ENCODE measurements at places on chromosomes 2 and 18.

DNA sequence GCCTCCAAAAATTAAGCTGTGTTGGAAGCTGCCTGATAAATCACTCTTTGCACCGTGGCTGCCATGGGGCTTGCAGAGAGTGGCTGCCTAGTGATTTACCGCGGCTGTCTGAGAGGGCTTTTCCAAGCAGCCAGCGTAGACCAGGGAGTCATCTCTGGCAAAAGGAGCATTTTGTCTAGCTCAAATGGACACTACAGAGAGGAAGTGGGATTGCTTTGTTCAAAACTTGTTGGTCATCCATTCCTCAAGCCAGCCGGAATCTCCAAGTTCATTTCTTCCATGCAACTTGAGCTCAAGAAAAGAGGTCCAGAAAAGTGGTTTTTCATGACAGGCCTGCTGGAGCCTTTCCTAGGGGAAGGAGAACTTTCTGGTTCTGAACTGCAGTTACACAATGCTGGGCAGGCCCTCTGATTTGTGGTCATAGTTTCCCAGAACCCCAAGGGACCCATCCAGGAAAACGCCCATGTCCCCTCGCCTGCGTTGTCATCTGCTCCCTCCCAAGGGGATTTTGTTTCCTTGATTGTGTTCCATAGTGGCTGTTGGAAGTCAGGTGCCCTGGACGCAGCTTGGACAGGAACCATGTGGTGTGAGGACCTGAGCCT is 108.1 kb downstream of the TRIB2 start:
- DNase-seq = no peak

- DNase-seq = peak; percentile 50
Measured at GRCh38 chr18:7566567-7567473, at the start of gene PTPRM. Gene PTPRM (plus strand): TSS chr18:7567316. CDS start chr18:7567819, 503 bp downstream.

DNA sequence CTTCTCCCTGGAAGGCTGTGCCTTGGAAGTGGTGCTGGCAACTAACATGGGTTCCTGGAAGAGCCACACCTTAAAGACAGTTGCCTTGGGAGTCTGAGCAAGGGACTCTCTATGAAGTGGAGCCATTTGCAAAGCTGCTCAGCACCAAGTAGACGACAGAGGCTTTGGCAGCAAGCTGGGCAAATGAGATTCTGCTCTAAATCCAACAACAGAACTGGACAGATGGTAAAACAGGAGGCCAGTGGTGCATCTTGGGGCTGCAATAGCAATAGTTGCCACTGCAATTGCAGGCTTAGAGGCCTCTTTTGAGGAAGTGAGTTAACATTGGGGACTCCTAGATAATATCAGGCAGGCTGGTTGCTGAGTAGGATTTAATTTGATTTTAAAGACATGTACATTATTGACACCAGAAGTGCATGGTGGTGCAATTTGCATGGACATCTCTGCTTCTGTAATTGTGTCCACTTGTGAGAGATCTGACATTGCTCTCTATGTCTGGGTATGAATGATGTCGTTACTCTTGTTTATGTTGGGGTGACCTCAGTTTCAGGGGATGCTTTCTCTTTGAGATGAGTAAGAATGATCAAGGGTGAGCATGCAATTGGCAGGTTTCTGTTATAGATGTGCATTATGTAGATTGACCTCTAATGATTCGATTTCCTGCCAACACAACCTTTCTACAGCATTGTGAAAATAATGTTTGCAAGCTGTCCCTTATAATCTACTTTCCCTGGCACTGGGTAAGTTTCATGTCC is 568.3 kb upstream of the MEX3C start:
- no peak for DNase-seq

DNA sequence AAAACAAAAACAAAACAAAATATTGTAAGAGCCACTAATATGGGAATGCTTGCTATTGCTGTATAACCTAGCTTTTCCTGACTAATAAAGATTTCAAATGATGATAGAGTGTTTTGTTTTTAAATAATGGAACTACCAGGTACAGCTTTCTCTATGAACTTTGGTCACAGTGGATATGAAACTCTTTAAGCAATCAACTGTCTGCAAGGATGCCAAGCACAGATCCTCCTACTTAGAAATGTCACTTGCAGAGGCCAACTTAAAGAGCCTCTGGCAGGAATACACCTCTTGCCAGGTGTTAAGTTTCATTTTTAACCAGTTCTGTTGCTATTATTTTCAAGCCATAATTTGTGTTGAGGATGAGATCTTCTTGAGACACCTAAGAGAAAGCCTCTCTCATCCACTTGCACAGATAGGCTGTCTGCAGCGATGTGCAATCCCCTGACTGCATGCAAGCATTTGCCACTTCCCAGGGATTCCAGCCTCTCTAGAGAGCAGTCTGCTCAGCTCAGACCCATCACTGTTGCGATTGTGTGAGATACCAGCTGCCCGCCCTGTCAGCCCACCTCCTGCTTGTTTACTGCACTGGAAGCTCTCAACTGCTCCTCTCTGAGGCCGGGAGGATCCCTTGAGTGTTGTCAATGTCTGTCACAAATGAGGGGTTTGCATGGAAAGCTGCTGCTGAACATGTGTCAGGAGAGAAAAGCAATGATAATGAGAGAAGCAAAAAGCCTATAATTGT is 86.1 kb upstream of the SCG2 start:
- no peak for DNase-seq

GRCh38 chr2:31170071-31170698 is 31.9 kb upstream of the GALNT14 start:
- DNase-seq = peak; percentile 47

- DNase-seq = no peak
Measured at GRCh38 chr2:37782155-37782673, 110.8 kb upstream of the CDC42EP3 start.

GRCh38 chr2:191218292-191218898 is 26.8 kb upstream of the MYO1B start:
- DNase-seq = peak; percentile 38

- DNase-seq = no peak
Measured at GRCh38 chr18:75248426-75249174, 38.0 kb downstream of the TSHZ1 start.

DNA sequence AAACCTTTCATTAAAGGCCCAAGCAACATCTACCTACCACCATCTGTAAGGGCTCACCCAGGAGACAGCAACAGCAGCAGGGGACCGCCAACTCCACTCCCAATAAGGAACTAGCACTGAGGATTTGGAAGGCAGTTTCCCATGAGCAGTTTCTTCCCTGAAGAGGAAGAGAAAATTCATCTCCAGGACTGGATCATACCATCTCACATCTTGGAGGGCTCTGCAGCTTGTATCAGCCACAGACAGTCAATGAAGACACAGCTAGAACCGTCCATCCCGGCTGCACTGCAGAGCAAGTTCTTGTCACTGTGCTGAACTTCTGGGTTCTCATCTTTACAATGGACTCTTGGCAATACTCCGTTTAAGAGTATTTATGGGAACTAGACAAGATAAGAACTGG is 2.8 kb upstream of the GYPC start:
- DNase-seq = no peak

- no peak for DNase-seq
Measured at GRCh38 chr2:217954971-217955740, 47.6 kb downstream of the TNS1 start.

DNA sequence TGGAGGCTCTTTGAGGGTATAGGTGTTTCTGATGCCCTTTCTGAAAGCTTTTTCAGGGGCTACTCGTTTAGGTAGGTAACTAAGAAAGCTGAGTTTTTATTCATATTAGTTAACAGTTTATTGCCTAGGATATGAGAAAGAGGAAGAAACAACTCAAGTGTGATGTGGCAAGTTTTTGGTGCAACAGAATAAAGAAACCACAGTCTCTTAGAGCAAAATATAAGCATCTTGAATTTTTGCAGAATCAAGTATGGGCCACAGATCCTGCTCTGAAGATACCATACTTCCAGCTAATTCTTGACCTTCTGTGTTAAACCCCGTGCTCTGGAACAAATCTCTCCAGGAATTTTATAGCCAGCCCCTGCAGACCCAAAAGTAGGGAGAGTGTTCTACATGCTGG is 147.7 kb upstream of the SLC1A4 start:
- no peak for DNase-seq

GRCh38 chr2:101151859-101152271 is 683 bp upstream of the TBC1D8 start:
- no peak for DNase-seq

DNA sequence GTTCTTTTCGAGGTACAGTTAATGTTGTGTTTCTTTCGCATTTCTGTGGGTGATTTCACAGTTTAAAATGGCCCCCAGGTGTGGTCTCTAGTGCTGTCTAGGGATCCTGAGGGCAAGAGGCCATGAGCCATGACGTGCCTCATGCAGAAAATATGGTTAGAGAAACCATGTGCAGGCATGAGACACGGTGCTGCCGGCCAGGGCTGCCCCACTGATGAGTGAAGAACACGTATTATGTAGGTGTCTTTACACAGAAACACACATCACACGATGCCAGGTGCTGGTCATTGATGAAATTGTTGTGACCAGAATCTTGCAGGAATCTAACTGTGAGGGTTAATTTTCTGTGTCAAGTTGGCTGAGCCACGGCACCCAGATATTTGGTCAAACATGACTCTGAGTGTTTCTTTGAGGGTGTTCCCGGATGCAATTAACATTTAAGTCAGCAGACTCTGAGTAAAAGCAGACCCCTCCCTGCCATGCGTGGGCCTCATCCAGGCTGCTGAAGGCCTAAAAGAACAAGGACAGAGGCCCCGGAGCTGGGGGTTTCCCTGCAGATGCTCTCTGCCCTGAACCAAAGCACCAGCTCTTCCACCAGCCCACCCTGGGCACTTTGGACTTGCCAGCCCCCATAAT is 463.0 kb upstream of the MYT1L start:
- DNase-seq = no peak

DNA sequence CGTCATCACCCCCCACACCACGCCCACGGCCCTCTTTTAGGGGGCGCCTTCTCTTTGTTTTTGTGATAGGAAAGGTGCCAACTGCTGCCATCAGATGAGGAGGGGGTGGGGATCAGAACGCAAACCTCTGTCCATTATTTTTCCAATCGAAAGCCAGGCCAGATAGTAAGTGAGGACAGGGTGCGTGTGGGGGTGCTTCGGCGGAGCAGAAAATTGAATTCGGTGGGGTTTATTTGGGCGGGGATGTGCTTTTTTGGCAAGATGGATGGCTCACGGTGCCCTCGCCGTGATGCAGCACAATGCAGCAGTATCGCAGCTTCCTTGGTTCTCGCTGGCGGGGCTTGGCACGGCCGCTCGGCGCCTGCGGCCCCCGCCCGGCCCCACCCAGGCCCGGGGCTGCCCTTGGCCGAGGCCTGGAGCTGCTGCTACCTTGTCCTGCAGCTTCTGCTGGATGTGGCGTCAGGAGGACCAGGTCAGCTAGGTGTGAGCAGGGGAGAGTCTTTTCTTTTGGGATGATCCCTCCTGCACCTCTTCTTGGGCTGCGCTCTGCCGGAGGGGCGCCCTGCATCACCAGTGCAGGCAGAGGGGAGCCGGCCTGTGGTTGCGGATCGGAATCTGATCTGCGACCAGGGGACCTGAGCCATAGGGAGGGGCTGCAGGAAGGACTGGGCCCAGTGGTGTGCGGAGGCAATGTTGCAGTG is 1.3 kb downstream of the SPTBN1 start:
- DNase-seq = no peak

DNA sequence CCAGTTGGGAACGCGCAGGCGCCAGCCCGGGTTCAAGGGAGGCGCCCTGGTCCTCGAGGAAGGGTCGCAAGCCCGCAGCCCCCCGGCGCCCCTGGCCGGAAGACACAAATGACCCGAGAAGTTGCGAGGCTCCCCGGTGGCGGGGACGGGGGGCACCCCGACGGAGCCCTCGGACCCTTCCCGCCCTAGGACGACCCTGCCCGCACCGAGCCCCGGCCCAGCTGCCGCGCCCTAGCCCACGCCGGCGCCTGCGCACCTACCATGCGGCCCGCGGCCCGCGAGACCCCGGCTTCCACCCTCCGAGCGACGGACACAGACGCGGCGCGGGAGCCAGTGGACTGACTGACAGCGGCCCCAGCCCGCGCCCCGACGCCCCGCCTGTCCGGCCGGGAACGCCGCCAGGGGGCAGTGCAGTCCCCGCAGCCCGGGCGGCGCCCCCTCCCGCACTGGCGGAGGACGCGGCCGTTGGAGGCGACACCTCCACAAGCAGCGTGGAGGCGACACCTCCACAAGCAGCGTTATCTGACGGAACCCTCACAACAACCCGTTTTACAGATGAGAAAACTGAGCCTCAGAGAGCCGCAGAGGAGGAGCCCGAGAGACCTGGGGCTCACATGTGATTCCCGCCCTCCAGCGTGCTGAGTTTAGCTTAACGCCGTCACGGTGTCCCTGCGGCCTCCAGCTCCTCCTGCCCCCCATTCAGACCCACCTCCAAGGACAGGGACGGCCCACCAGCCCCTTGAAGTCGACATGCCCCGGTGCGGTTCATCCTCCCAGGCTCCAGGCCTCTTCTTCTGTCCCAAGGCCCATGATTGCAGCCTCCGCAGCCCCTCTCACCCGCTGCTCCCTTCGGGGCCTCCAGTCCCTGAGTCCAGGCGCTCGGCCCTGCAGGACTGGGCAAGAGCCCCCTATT is at the start of gene NMUR1:
Gene NMUR1 (minus strand): TSS at position 347 of the 913 bp plus-strand sequence. CDS start 84 bp downstream, at position 263.
- peak; percentile 82 for DNase-seq

DNA sequence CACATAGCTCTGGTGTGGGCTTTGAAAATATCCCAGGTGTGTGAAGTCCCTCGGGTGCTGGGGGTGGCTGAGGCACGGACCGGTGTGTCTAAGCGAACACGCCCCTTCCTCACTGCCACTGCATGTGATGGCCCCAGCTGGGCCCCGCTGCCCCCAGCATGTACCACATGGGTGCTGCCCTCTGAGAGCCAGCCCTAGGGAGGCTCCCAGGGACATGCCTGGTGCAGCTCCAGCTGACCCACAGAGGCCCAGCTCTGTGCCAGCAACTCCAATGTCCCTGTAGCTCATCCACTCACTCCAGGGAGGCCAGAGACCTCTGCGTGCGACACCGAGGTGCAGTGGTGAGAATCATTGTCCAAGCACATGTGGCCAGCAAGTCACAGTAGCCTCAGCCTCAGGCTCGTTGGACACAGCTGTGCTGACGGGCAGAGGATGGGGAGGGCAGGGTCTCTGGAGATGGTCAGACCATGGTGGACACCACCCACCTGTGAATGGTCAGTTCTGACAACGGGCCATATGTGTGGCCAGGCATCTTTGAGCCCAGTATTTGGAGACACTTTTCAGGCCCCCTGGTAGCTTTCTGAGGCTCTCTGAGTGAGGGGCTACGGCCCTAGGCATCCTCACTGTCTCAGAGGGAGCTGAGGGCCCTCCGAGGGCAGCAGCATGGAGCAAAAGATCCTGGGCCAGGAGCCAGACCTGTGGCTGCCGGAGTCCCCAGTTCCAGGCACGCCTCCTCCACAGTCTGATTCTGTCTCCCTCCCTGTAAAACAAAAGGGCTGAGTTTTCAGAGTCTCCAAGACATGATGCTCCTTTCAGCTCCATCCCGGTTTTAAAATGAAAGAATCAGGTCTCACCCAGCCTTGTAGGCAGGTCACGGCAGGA is 220.7 kb downstream of the NDUFA10 start:
- no peak for DNase-seq

- no peak for DNase-seq
Measured at GRCh38 chr18:49013961-49014604, 63.3 kb upstream of the SMAD7 start.

DNA sequence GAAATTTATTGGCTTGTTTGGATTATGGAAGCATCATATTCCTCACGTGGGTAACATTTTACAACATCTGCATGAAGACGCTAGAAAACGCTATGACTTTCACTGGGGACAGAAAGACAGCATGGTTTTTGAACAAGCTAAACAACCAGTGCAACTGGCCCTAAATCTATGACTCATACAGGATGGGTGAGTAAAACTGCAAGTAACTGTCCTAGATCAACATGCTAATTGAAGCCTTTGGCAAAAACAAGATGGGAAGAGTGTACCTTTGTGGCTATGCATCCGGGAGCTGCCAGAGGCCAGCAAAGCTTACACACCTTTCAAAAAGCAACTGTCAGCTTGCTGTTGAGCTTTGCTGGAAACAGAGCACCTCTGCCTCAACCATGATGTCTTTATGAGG is 1096.0 kb upstream of the DDX18 start:
- no peak for DNase-seq

Measured in CD4-positive, alpha-beta T cell treated with Interleukin-1 beta for 1 hour (primary cell).